ENCODE measurements at places on chromosomes 5 and 9.

GRCh38 chr5:177300236-177300880 is 3.2 kb downstream of the RAB24 start:
- peak; percentile 49 for DNase-seq

- no peak for DNase-seq
Measured at GRCh38 chr5:42963412-42963811, 76.7 kb downstream of the ANXA2R start.

DNA sequence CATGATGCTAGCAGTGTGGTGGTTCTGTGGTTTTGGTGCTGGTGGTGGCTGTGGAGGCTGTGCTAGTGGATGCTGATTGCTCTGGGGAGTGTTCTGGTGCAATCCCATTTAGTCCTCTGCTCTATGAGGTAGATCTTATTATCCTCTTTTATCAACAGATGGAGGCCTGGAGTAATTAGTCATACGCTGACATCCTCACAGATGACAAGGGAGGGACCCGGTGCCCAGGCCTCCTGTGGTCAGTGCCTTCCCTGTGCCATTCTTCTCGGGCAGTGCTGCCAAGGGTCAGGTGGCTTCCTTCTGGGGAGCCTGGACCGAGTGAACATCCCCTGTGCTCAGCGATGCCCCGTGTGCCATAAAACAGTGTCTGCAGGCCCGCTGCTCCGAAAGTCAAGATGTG is 74.5 kb downstream of the COL5A1 start:
- DNase-seq: no peak

GRCh38 chr9:84397151-84397728 is 56.7 kb upstream of the SLC28A3 start:
- peak; percentile 19 for DNase-seq

- DNase-seq: no peak
Measured at GRCh38 chr5:1836891-1837880, 36.0 kb downstream of the NDUFS6 start.

GRCh38 chr9:127708952-127709587 is 2.3 kb downstream of the CFAP157 start:
- DNase-seq: no peak

DNA sequence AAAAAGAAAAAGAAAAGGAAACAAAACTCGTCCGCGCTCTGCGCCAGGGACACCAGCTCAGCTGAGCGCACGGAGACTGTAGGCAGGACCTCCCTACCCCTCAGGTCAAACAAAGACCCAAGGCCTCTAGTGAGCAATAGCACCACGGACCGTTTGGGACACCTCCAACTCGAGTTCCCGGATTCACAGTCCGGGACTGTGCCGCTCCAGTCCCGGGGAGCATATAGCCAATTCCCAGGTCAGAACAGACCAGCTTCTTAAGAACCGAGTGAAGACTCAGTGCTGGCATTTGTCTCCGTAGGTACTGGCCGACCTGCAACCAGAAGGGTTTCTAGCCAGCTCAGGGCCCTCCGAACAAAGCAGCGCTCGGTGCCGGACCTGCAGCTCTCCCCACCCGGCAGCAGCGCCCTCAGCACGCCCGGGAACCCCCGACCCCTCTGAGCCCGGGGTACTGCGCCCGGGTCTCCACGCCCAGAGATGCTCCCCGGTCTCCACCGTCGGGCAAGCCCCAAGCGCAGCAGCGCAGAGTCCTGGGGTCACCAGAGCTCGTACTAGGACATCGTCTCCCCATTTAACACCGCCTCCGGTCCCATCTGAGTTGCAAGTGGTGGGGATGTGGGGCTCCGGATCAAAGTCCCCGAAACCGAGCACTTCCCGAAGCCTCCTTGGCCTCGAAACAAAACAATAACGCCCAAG is 591 bp downstream of the ABCA1 start:
- DNase-seq: no peak

DNA sequence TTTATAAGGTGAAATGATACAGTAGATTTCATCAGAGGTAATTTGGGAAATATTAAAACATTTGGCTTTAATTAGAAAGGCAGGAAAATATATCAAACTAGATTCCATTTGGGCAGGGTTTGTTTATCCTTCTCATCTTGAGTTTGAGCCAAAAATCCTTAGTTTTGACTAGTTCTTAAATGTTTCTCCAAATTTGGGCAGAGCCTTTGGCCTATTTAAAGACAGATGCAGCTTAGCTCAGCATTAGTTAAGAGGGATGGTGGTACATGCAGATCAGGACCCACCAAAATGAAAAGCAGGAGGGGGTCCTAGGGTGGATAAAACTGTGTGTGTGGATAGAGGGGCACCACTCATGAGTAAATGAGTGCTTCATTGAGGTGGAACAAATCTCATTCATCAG is 20.3 kb upstream of the ARRDC3 start:
- no peak for DNase-seq

DNA sequence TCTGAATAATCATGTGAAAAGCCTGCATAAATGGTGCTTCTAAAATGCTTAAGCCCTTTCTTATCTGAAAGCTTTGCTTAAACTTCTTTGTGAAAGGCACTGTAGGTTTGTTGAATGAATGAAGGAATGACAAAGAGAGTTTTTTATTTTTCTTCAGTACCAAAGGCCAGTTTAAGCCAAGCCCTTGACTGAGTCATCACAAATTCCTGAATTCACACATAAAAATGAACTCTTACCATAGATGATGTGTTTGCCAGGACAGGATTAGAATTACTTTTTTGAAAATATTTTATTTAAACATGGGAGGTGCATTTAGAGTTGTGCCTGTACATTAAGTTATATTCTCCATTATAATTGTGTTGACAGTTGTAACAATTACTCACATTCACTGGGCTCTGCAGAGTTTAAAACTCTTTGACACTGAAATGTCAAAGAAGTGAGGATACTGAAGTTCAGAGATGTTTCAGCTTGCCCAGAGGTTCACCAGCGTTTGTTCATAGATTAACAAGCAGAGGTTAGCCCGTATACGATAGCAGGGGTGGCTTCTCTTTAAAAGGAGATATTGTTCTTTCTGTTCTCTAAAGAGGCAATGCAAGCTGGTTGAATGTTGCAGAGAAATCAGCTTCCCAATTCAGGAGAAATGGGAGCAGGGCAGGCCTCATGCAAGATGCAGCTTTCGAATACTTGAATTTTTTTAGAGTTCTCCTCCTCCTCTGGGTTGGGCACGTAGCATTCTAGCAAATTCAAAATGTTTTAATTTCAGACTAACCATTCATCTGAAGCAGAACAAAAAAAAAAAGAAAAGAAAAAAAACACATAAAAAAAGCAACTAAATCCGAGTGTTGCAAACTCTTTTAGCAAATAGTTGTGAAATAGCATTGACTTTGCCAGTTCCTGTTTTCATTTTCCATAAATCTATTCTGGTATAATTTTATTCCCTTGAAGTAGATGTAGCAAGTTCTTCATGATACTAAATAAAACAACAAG is 358.7 kb upstream of the KLF4 start:
- no peak for DNase-seq

DNA sequence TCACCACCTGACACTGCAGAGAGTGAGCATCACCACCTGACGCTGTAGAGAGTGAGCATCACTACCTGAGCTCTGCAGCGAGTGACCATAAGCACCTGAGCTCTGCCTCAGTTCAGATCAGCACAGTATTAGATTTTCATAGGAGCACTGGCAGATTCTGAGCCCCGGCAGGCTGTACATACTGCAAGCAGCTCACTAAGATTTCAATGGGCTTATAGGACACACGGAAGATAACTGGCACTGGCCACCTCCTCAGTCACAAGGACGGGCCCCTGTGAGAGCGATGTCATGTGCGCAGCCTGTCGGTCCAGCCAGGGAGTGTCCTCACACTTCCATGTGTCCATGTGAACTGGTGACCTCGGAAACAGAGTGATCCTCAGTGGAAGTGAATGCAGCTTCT is 153.5 kb upstream of the IRX2 start:
- no peak for DNase-seq

- no peak for DNase-seq
Measured at GRCh38 chr9:134500931-134501760, 140.5 kb upstream of the COL5A1 start.

- no peak for DNase-seq
Measured at GRCh38 chr9:131037335-131038255, 28.6 kb downstream of the LAMC3 start.

- DNase-seq: no peak
Measured at GRCh38 chr5:77751328-77752023, 24.7 kb downstream of the TBCA start.

DNA sequence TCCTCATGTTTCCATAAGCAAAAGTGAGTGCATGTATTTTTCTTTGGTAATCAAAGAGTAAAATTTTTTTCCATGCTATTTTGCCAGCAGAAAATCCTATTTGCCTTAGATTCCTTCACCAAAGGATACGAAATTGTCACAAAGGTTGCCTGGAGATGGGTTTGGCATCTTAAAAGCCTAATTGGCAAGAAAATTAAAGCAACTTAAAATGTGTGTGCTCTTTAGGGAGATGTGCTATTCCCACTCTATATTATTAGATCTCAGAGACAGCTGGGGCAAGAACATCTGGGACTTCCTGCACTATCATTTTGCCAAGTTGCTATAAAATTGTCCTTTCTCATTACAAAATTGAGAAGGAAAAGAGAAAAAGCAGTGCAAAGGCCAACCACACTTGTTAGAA is 146.1 kb downstream of the PLCXD3 start:
- no peak for DNase-seq

DNA sequence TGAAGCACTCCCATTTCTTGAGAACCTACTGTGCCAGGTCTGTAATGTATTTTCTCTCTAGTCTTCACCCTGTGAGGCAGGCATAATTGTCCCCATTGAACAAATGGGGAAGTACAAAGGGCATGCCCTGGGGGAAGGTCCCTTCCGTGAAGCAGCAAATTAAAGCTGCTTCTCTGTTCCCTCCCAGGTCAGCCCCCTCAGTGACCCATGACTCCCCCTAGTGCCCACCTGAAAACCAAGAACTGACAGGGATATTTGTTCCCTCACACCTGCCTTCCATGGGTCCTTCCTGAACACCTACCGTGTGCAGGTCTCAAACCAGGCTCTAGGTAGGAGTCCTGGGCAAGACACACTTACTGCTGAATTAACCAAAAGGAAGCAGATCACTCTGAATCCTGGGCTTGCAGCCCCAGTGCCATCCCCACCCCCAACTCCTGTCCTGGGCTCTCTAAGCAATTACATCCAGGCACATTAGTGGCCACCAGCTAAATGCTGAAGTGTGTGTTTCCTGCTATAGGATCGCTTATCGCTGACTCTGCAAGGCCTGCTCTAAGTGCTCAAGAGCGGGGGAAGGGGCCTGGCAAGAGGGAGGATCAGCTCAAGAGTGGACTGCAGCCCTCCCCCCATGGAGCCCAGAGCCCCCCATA is 254.8 kb downstream of the CDK5RAP2 start:
- no peak for DNase-seq

GRCh38 chr5:179595916-179596315 is 27.6 kb downstream of the HNRNPH1 start:
- no peak for DNase-seq
